Uterus (tissue), 4 donors: ENCODE measurements at places on chromosomes 5 and 9. TPM values are rescaled to one million over a fixed set of nuclear protein-coding genes. Genes with fewer than 3 reads are reported as not detected.

DNA sequence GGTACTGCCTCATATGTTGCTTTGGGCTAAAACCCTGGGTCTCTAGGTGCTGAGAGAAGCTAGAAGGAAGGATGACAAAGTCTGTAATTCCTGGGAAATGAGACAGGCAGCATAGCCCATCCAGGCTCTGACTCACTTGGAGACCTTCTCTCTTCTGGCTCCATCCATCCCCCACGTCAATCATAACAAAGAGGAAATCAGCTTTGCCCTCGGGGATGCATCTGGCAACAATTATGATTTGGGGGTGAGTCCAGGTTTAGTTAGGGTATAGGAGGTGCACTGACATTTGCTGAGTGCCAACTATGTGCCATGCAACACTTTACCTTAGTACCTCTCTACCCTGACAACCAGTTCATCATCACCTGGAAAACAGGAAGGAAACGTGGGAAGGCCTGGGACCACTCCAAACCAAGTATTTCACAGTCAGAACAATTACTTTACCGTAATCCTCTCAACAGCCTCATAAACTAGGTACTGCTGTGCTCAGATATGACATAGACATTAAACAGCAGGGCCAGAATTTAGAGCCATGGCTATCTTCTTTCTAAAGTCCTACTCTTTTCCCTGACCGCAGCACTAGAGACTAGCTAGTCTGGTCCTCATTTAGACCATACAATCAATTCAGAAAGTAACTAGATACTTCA, 39.1 kb upstream of the GZMA start:
- DNase-seq, result no peak

- no peak for DNase-seq
Measured at GRCh38 chr5:58258984-58259684, 200.8 kb downstream of the PLK2 start.

NEUROG1 gene
- not detected for total RNA-seq

GRCh38 chr9:131112374-131113154, 12.8 kb upstream of the NUP214 start:
- DNase-seq, result no peak
